Left lung (tissue), 14 donors: ENCODE measurements at places on chromosomes 12 and 14. TPM values are rescaled to one million over a fixed set of nuclear protein-coding genes. Genes with fewer than 3 reads are reported as not detected.
A peak's percentile ranks its signal among the peaks of the same experiment; 100 is the strongest.

RHOJ gene
- 66.7 TPM for polyA plus RNA-seq

VAMP1 gene
- 16.5 TPM for polyA plus RNA-seq

KLRC4 gene
- 0.21 TPM for polyA plus RNA-seq

ADCY4 gene
- polyA plus RNA-seq = 48.5 TPM

RND1 gene
- polyA plus RNA-seq = 1.9 TPM

PTPRR gene
- 0.13 TPM for polyA plus RNA-seq

DNA sequence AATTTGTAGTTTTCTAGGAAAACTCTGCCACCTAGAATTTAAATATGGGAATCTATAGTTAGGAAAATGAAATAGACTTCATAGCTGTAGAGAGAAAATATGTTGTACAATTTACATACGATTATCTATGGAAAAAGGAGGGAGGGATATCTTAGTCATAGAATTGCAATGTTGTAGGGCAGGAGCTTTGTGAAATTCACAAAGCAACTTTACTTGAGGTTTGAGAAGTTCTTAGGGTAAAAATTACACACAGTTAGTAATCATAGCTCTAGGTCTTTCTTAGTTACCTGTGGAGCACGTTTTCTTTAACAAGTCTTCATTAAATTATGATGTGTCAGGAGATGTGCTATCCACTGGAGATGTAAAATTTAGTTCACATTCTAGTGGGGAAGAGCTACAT lies 61.4 kb upstream of the DBX2 start:
- DNase-seq = no peak

DNA sequence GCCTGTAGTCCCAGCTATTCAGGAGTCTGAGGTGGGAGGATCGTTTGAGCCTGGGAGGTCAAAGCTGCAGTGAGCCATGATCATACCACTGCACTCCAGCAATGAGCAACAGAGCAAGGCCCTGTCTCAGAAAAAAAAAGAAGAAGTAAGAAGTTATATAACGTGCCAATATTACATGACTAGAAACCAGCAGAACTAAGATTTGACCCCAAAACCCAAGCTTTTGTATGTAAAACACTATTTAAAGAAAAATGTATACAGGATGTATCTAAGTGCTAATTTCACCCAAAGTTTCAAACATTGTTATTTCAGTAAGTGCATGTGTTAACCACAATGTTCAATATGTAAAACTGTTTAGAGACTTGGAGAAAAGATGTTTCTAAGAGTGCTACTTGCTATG lies 94.7 kb downstream of the SLC5A8 start:
- DNase-seq = no peak

DNA sequence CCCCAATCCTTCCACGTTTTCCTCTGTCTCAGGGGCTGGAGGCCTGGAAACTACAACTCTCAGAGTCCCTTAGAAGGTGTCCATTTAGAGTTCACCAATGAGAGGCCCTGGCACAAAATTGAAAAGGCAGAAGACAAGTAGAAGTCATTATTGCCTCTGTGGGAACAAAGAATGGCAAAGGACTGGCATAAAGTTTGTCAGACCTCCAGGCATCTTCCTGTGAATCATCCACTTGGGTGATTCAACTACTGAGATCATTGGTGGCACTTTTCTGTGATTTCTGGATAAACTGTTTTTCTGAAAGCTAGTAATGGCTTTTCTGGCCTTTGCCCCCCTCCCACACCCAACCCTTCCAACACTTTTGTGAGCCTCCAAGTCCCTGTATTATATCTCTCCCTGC lies 42.6 kb upstream of the C12orf42 start:
- DNase-seq = no peak

- peak; percentile 49 for DNase-seq
These were observed 37.9 kb downstream of the A2ML1 start for GRCh38 chr12:8860165-8860961.

DNA sequence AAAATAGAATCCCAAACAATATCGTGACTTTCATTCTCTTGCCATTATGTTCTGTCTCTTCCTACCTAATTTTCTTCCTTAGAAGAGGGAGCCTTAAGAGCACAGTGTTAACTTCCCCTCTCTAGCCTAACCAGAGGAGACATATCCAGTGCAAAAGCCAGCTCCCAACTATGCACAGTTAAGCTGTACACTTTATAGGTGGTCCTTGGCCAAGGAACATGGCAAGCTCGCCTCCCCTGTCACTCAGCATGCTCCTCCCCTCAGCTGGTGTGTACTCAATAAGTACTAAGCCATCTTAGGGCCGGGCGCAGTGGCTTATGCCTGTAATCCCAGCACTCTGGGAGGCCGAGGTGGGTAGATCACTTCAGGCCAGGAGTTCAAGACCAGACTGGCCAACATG lies 255.1 kb upstream of the TMPO start:
- no peak for DNase-seq

DNA sequence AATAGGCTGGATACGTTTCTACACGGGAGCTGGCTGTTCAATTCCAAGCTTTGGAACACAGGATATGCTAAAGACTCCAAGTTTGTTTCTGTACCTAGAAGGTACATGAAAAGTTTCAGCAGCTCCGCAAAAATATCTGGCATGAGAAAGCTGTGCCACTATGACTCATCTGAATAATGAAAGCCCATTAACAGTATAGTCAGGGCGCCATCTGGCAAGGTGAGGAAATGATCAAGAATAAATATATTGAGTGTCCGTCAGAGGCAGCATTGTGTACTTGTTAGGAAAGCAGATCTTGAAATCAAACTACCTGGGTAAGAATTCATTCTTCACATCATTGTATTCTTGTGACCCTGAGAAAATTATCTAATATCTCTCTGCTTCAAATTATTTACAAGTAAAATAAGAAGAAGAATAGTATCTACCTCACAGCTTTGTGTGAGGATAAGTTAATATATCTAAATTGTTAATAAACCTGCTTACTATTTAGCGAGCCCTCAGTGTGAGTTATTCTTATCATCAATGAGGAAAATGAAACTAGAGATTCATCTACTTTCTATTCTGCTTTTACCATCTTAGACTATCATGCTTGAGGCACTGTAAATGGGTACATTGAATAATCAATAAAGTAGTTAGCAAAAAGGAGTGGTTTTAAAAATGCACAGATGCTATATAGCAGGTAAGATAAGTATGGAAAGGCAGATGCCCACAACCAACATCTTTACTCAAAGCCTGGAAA lies 53.5 kb downstream of the FSCB start:
- DNase-seq = no peak

- no peak for DNase-seq
These were observed 10.2 kb downstream of the KITLG start for GRCh38 chr12:88570103-88570502.

- no peak for DNase-seq
These were observed 894.9 kb downstream of the VRK1 start for GRCh38 chr14:97692084-97692483.

- DNase-seq = no peak
These were observed 68.5 kb upstream of the OTX2 start for GRCh38 chr14:56878766-56879165.

DNA sequence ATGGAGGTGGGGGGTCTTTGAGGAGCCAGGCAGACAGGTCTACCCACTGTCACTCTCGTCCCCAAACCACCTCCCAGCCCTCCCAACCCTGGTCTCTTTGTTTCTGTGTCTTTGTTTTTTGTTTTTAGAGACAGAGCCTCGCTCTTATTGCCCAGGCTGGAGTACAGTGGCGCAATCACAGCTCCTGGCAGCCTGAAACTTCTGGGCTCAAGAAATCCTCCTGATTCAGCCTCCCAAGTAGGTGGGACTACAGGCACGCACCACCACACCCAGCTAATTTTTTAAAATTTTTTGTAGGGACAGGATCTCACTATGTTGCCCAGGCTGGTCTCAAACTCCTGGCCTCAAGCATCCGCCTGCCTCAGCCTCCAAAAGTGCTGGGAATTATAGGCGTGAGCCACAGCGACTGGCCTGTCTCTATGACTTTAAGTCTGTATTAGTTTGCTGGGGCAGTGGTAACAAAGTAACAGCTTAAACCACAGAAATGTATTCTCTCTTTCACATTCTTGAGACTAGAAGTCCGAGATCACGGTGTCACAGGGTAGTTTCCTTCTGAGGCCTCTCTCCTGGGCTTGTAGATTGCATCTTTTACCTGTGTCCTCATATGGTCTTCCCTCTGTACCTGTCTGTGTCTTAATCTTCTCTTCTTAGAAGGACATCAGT lies 26.1 kb downstream of the DTX1 start:
- no peak for DNase-seq

DNA sequence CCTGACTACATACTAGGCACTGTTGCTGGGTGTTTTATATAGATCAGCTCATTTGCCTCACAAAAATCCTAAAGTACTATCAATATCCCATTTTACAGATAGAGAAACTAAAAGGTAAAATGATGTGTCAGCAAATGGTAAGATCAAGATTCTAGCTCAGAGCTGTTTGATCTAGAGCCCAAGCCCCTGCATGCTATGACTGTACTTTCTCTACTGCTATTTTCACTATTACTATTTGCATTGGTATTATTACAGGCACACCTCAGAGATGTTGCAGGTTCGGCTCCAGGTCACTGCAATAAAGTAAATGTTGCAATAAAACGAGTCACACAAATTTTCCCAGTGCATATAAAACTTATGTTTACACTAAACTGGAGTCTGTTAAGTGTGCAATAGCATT lies 10.9 kb downstream of the ISCU start:
- no peak for DNase-seq

GRCh38 chr12:92899386-92900001 lies 29.6 kb downstream of the EEA1 start:
- DNase-seq = no peak

DNA sequence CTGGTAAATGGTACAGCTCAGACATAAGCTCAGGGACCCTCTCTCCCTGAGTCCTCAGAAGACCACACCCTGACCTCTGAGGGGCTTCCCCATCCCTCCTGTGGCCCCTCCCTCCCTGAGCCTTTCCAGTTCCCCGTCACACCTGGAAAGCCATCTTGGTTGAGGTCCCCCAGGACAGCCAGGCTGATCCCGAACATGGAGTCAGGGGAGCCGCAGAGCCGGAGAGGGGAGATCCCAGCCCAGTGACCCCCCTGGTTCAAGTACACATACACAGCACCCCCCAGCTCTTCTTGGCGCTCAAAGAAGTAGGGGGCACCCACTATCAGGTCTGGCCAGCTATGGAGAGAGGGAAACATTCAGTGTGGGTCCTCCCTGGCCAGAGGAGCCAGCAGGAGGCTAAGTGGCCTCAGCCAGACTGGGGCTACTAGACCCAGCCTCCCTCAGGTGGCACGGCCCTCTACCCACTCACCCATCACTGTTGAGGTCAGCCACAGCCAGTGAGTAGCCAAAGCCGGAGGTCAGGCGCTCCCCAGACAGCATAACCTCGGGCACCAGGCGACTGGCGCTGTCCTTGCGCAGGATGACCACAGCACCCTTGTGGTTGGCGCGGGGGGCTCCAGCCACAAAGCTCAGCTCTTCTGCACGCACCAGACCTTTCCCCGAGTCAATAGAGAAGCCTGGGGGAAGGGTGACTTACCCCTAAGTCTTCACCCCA lies 9.3 kb downstream of the ITGA7 start:
- DNase-seq = no peak

- no peak for DNase-seq
These were observed 377.1 kb upstream of the SFSWAP start for GRCh38 chr12:131333621-131334440.

DNA sequence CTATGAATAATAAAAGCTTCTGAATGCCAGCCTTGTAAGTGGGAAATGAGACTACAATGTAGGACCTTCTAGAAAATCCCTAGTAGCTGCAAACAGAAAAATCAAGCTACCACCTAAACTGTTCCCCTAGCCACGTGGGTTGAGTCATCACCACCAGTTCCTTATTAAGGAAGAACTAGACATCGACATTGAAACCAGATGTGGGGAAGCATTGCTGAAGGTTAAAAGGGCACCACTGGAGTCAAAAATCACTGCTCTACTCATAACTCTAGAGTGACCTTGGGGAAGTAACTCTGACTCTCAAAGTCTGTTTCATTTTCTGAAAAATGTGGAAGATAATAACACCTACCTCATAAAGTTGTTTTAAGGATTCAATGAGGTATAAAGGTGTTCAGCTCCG lies 9.4 kb upstream of the CNIH1 start:
- no peak for DNase-seq

DNA sequence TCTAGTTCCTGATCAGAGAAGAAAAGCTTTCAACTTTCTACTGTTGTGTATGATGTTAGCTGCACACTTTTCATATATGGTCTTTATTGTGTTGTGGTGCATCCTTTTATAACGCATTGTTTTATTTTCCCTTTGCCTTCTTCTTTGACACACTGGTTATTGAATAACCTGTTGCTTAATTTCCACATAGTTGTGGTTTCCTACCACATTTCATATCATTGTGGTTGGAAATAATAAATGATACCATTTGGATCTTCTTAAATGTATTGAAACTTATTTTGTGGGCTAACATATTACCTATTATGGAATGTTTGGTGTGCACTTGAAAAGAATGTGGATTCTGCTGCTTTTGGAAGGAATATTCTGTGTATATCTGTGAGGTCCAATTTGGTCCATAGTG lies 64.9 kb downstream of the GPHN start:
- DNase-seq = no peak

GRCh38 chr14:37051680-37052079 lies 120.7 kb downstream of the SLC25A21 start:
- no peak for DNase-seq

DNA sequence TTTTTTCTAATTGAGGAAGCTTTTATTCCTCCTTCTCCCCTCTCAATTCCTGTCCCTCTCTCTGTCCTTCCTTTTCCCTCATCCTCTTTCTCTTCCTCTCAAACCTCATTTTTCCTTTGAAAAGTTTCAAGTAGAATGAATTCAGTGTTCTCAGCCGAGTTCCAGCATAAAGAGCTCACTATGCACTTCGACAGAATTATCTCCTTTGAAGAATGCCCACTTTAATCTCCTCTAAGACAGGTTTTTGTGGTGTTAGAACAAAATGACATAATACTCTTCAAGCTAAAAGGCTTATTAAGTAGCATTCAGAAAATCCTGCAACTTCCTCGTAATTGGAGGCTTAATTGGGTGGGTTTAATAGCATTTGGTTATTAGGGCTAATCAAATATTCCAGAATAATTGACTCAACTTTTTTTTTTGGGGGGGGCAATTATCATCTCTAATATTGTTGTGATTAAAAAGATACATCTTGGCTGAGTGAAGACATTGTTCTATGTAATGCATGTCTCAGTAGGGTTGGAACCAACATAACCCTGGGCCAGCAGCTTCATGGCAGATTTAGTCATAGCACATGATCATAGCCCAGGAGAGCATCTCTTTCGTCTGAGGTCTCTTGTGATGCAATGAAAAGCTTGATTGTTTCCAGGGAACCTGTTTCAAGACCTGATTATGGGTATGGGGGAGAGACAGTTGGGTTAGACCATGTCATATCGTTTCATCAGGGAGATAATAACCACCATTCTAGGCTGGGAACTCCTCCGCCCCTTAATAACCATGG lies 25.0 kb upstream of the SLC24A4 start:
- DNase-seq = no peak

DNA sequence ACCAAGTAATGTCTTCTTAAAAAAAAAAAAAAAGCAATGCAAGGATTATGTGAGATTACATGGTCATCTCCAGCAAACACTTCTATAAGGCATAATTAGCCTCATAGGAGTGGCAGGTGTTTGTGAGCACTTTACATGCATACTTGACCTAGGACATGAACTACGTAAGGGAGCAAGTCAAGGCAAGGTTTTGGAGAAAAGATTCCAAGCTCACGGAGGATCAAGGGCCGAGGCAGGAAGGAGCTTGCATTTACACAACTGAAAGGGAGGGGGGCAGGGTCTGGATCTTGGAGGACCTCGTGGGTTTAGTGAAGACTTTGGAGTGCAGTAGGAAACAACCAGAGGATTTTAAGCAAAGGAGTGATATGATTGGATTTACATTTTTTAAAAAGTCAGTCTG lies 112.5 kb downstream of the CCER1 start:
- no peak for DNase-seq
